ENCODE measurements at places on chromosomes 6 and 20.

GRCh38 chr20:57794600-57795341 is 85.0 kb upstream of the PMEPA1 start:
- no peak for DNase-seq

- no peak for DNase-seq
These were observed 254.9 kb downstream of the MAFB start for GRCh38 chr20:40434122-40434521.

DNA sequence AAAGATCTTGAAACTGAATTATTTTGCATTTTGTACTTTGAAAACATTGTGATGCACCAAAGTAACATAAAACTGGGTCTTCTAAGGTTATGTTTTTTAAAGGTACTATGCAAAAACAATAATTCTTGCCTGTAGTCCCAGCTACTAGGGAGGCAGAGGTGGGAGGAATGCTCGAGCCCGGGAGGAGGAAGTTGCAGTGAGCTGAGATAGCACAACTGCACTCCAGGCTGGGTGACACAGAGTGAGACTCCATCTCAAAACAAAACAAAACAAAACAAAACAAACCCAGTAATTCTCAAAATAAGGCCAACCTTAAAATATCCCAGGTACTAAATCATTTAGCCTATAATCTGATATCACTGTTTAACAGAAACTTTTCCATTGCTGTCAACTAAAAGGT is 269.6 kb downstream of the KHDC1L start:
- no peak for DNase-seq

DNA sequence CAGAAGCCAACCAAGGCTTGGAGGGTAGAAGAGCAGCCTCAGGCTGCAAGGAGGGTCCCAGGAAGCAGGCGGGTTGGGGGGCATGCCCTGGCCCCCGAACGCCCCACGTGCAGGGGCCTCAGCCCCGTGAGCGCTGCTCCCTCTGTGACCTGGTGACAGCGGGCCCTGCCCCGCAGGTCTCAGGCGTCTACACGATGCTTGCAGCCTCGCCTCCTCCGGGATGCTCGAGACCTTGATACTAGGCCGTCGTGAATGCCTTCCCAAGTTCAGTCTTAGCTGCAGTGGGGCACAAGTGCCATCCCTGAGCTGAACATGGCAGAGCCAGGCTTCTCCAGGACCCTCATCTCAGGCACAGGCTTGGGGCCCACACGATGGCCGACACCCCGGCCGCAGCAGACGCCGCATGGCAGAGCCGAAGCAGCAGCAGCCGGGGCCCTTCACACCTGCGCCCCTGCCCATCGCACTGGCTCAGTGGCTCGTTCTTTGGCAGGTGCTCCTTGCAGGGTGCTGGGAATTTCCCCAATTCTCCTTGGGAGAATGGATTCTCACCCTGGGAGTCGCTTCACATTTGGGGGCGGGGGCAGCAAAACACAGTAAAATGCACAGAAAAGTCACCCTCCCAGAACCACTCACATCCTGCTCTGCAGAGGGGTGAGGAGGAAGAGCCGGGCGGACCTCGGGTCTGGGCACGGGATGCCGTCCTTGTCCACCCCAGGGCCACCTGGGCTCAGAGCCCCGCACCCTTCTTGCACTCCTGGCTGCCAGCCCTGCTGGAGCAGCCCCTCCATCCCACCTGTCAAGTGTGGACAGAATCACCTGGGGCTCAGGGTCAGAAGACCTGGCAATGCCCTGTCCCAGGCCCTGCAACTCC is 161.8 kb downstream of the DLL1 start:
- no peak for DNase-seq

DNA sequence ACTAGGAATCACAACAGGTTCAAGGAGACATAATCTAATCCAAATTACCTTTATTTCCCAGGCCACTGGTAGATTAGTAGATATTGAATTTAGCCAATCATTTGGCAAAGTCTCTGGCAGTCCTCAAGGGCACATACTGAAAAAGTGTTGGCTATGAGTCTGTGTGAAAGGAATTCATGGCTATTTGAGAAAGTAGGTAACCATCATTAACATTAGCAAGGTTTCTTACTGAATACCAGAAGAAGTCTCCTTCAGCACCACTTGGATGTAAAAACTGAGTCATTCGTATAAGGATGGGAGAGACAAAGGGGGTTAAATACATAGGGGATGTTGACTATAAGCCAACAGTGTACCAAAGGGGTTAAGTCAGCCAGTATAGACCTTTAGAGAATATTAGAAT is 36.7 kb downstream of the AGPAT4 start:
- no peak for DNase-seq

- no peak for DNase-seq
These were observed 34.9 kb downstream of the C20orf203 start for GRCh38 chr20:32638848-32639247.

DNA sequence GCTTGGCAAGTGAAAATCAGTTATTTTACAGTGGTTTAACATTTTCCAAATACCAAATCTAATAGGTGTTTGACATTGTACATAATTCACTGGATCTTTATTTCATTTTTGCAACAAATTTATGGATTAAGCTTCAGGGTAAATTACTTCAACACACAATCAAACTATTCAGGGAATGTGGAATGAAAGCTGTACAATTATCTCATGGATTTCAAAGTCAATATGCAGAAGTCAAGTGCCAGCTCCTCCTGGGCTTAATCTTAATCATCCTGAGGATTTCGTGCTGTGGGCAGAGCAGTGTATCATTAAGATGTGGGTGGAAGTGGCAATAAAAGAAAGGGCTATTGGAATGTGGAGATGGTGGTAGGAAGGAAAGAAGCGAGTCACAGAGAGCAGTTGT is 548.8 kb downstream of the COL12A1 start:
- no peak for DNase-seq

DNA sequence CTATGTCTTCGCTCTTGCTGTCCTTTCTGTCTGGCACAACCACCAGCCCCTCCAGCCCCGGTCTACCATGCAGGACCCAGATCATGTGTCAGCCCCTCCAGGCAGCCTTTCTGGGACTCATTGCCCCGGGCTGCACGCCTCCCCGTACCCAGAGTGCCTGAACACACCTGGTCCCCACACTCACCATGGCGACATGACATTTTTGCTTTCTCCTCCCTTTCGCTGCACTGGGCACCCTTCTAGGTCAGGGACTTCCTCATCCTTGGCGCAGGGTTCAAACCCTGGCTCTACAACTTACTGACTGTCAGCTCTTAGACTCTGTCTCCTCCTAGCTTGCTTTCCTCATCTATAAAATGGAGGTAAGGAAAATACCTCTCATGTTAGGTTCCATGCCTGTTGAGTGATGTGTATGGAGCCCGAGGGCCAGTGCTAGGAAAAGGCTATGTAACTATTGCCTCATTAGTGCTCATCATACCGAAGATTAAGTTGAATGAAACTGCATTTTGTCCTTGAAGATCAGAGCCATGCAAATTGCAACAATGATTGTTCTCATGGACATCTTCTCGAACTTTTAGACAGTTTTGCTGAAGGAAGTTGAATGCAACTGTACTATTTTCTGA is 49.7 kb upstream of the TIAM2 start:
- no peak for DNase-seq

- DNase-seq, result peak; percentile 5
These were observed 33.3 kb upstream of the SLC22A16 start for GRCh38 chr6:110509617-110510241.

- DNase-seq, result no peak
These were observed 52.6 kb downstream of the SPTLC3 start for GRCh38 chr20:13061381-13061780.

DNA sequence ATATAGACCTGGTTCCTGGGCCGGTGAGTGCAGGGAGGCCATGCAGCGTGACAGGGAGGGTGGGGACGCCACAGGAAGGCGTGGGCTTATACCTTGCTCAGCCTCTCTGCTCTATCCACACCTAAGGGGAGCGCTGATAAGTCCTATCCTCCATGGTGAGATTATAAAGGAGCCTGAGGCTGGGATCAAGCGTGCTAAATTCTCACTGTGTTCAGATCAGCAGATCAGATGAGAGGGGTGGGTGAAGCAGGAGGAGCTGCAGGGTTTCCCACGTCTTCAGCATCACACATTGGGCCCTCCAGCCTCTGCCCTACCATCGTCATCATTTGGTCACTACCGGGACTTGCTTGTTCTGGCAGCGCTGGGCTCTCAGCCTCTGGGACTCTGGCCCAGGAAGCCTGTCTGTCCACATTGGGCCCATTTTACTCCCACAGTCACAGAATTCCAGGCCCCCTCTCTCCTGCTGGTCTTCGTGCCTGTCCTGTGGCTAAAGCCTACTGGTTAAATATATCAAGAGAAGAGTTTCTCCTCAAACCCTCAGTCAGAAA is 29.1 kb upstream of the PDE10A start:
- no peak for DNase-seq

DNA sequence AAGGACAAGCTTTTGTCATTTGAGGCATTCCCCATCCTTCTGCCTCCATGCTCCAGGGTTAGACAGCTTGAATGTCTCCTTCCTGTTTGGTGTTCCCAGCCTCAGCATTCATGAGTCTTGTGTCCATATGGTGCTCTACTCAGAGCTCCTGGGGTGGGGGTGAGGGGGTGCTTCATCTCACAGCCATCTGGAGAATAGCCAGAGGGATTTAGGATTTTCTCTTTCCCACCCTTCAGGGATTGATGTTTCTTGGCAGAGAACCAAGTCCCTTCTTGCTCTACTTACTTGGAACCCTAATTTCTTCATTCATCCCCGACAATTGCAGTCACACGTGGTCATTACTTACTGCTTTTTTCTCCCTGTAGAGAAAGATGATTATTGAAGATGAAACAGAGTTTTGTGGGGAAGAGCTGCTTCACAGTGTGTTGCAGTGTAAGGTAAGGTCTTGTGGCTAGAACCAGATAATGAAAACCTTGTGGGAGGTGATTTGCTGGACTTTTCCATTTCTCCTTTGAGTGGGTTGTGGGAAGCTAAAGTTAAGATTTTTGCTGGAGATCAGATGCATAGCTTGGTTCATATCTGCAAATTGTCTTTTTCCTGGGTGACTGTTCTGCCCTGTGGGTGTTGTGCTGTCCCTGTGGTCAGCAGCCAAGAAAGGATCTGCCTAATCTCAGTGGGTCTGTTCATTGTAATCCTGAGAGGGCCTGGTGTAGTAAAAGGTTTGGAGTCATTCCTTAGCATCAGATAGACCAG is 18.6 kb downstream of the CMTR1 start:
- no peak for DNase-seq

DNA sequence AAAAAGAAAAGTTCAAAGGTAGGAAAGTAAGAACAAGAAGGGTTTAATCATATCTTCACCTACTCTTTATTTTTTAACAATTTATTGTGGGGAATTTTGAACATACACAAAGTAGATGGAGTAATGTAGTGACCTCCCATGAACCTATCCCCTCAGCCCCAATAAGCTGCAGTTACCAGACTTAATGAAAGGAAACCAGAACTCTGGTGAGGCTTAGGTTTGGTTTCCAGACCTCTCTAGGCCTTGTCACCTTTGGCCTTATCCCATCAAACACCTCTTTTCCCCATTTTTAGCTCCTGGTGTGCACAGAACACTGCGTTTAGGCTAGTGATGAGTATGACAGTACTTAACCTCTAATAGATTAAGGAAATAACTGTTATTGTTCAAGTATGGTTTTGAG is 42.0 kb downstream of the CBFA2T2 start:
- no peak for DNase-seq

DNA sequence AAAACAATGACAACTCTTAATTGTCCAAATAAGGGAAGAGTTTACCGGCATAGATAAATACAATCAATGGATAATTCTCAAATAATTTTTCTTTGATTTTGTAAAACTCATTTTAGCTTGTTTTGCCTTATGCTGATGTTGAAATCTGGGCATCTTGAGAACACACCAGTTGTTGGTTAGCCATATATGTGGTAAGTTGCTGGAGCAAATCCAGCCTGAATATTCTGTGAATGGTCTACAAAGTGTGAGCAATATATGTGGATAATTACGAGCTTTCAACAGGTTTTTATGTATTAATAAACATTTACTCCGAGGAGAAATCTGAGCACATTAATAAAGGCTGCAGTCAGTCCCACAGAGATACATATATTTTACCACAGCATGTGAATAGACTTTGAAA is 423.6 kb downstream of the BCKDHB start:
- no peak for DNase-seq

DNA sequence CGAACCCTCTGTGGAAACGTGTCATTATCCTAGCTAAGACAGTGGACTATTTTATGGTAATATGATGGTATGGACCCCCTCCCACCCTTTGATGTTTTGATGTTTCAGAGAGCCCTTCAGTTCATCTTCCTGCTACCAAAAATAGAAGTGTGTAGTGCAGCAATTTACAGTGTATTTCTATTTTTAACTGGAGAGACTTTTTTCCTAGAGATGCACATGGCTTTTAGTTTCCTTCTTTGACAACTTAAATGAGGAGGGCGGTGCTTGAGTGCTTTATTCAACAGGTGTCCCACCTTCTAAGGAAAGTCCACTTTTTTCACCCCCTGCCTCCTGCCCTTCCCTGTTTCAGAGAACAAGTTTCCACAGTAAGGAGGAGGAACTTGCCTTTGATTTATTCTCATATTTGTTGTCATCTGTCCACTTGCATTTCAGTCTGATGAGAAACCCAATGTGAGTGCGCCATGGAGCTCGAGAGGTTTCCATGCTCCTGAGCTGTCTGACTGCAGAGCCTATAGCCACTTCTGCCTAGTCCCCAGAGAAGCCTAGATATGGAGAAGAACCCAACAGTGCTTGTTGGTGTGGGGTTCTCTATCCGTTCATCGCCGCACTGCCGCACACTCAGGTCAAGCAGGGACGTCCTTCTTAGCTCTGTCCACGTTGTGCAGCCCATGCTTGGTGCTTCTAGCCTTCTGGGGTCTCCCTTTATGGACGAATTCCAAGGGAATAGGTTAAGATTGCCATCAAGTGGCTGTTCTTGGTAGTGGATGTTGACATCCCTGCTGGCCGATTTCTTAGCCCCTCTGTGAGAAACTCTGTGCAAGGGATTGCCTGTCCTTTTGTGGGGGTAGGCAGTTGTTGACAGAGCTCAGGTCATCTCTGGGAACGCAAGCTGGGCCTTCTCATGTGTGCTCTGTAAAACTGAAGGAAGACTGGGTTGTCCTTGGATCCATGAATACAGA is 144.2 kb downstream of the JARID2 start:
- peak; percentile 72 for DNase-seq

- DNase-seq, result peak; percentile 45
These were observed 5.1 kb upstream of the BPI start for GRCh38 chr20:38298768-38299288.

DNA sequence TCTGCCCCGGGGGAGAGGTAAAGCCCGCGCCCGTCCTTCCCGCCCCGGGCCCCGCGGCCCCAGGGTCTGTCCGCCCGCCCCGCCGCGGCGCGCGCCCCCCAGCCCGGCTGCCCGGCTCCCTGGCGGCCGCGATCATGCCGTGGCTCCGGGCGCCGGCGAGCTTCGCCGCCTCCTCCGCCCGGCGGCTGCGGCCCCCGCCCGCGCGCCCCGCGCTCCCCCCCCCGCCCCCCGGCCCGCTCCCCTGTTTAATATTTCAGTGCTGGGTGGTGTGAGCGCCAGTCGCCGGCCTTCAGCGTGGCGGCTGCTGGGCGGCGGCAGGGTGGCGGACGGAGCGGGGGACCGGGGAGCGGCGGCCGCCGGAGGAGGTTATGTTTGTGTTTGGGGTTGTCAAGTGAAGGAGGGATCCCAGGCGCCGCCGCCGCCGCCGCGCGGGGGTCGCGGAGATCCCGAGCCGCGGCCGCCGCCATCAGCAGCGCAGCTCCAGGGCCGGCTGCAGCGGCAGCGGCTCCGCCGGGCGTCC is at the start of gene HIVEP1:
Gene HIVEP1 (plus strand): TSS at position 275 of the 520 bp plus-strand sequence. CDS start 3,317 bp downstream, outside the sequence.
- no peak for DNase-seq

- DNase-seq, result no peak
These were observed 63.2 kb downstream of the FGD2 start for GRCh38 chr6:37068356-37069270.

- DNase-seq, result no peak
These were observed 101.1 kb downstream of the LY86 start for GRCh38 chr6:6689400-6690143.

Measured in pons (tissue), 1 donor.